ENCODE measurements at places on chromosomes 1 and 21.

GRCh38 chr1:54331091-54331772 is 75.0 kb downstream of the SSBP3 start:
- no peak for DNase-seq

DNA sequence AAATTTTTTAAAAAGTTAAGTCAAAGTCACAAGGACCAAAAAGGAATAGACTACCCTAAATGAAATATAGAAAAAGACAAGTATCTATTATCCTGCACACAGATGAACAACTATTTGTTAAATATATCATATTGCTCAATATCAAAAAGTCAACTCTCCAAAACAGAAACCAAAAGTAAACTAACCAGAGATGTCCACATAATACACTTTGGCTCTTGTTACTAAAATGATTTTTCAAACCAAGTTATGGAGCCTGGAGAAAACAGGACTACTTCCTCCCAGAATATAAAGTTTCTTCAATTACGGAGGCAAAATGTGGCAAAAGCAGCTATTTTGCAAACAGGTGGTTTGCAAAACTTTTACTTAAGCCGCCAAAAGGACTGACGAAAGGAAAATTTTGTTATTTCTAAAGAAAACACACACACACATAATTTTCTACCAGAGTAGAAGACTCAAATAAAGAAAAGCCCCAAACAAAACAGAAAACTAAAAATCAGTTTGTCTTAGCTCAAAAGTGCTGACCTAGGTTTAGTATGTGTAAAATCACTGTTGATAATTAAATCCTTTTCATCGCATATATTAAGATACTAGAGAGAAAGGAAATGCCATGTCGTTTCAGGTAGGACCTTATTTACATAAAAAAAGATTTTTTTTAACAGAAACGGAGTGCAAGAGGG is 1.1 kb downstream of the DPYD start:
- no peak for DNase-seq

GRCh38 chr1:12406211-12407021 is 176.6 kb downstream of the VPS13D start:
- no peak for DNase-seq

GRCh38 chr21:35850029-35850428 is 210.3 kb downstream of the SETD4 start:
- no peak for DNase-seq

DNA sequence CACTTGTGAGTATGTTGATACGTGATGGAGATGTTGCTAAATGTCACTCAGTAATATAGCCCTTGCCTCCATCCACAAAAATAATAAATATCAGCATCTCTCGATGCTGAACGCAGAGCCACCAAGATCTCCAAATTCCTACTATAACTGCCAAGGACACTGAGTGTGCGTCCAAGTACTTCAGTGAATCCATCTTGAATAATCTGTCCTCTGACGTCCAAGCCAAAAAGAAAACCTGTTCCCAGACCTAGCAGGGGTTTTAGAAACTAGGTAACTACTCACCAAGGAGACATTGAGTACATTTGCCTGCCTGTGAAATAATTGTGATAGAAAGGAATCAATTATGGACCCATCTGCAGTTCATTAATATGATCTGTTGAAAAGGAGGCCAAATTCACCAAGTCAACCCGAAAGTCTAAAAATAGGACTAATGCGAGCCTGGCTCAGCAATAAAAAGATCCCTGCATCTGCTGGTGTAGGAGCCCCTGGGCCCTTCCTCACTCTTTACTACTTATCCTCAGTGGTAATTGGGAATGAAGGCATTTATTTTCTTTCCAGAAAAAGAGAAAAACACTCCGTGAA is 226.9 kb upstream of the IRF2BP2 start:
- DNase-seq, result no peak

DNA sequence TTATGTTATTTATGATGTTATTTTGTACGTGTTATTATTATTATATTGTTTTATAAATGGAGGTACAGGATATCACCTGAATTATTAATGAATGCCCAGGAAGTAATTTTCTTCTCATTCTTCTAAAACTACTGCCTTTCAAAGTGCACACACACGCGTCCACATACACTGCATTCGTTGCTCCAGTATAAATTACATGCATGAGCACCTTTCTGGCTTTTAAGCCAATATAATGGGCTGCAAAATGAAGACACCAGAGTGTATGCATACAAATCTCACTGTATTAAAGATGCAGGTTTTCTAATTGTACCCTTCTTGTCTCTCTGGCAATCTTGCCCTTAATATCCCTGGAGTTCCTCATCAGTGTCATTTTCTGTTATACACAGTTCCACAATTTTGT is 6.9 kb downstream of the RGS4 start:
- no peak for DNase-seq

Data from dorsolateral prefrontal cortex (tissue), 122 donors.